ENCODE measurements at places on chromosomes 16 and 17.

- DNase-seq = no peak
Measured at GRCh38 chr17:48486557-48486956, 44.3 kb downstream of the HOXB1 start.

GRCh38 chr16:81706327-81707295 lies 72.5 kb upstream of the PLCG2 start:
- no peak for DNase-seq

DNA sequence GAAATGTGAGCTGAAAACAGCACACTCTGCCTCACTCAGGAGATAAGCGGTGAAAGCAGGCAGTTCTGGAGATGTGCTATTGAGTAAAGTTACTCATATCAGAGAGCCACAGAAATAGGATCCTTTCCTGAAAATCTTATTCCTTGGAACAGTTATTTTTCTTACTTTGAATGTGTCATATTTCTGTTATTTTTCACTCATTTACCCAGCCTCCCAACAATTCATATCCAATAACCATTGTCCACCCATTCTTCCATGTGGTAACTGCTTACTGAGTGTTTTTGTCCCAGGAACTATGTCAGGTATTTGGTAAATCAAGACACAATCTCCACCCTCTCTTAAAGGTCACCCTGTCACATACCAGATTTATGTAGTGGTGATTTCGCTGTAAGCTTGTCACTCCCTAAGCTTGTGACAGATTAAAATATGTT lies 144.9 kb downstream of the PARN start:
- no peak for DNase-seq

DNA sequence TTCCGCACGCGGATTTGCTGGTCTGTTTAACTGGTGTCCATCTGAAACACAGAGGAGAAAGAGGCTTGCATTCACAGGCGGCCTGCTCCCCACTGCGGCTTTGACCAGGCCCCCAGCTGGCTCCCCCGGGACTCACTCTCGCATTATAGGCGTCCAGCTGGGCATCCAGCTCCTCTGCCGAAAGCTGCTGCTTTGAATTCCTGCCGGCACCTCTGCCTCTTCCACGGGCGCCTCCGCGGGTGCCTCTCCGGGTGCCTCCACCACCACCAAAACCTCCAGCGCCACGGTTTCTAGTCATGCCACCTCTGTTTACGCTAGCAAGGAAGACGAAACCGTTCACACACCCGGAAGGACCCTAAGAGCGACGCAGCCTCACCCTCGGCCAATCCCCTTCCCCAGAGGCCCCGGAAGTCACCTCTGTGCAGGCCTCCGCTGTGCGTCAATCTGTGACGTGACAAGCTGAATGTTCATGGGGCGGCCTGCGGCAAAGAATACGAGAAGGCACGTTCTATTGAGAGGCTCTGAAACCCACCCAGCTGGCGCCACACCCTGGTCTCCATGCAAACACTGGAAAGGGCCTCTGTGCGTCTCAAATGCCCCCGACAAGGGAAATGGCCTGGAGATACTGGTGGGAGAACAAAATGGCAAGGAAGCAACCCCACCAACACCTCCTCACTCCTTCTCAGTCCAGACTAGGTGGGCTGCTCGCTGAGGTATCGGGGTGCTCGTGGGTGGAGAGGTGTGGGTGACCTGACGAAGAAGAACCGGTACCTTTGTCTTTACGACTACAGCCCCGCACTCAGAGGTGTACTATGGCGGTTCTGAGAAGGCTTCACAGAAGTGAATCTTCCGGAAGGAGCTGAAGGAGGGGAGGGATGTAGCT lies 3.0 kb downstream of the ALYREF start:
- DNase-seq = no peak

GRCh38 chr16:1745181-1745899 lies 26.0 kb downstream of the NME3 start:
- DNase-seq = no peak
